Jurkat, Clone E6-1 (cell line): ENCODE measurements at places on chromosomes 7 and 10.

DNA sequence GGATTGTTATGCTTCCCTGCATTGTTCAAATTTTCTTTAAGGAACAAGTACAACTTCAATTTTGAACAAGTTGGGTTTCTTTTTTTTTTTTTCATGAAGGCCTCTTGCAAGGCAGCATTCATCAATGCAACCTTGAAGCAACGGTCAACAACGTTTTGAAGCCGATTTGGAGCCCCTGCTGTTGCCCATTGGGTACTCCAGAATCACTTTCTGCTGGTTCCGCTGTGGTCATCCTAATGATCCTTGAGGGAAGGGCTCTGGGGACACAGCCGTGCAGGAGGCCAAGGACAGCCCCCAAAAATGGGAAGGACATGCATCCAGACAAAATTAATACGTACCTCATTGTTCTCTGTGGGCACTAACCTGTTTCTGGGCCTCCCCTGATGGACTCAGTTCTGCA, 84.6 kb upstream of the MGMT start:
- DNase-seq, result no peak

DNA sequence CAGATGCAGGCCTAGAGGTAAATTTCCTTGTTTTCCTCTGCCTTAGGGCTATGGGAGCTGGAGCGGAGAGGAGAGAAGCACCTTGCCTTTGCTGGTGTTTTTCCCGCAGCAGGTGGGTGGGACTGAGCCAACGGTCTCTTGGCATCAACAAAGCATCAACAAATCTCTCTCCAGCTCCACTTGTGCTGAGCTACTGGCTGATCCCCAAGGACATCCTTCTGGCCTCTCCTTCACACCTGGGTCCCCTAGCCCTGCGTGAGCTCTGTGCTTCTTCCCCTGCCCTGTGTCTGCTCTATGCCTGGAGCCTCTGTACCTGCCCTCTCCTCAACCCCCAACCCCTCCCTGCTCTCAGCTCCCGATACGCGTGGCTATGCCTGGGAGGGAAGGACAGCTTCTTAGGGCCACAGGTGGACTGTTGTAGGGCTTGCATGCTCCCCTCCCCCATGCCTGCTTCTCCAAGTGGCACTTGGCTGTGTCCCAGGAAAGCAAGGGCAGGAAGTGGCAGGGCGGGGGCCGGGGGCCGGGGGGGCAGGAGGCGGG, 3.2 kb upstream of the CLDN4 start:
- no peak for DNase-seq

- DNase-seq, result no peak
These were observed 47.9 kb upstream of the FAM20C start for GRCh38 chr7:144454-144826.

- DNase-seq, result no peak
These were observed 58.2 kb downstream of the ABI1 start for GRCh38 chr10:26802527-26802926.

DNA sequence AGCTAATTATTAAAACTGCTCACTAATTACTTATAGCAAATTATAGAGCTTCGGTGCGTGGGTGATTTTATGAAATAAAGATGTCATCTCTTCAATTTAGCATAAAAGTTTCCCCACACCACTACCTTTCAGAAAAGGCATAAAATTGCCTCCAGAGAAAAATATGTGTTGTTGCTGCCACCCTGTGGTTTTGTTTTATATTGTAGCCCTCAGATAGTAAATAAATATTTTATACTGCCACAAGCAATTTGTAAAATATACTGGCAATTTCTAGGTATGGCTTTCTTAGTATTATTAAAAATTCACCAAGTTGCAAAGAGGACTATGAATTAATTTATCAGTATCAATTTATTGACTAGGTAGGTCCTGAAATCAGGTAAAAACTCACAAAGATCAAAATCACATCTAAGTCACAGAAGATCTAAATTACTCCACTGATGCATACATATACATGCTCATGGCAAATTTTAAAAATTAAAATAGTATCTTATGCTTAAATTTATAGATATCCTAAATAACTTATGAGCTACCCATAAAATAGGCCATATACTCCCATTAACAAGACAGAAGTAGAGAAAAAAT, 26.5 kb downstream of the ASNS start:
- DNase-seq, result peak; percentile 18

GRCh38 chr7:10939237-10939910, 34.3 kb upstream of the PHF14 start:
- DNase-seq, result no peak

DNA sequence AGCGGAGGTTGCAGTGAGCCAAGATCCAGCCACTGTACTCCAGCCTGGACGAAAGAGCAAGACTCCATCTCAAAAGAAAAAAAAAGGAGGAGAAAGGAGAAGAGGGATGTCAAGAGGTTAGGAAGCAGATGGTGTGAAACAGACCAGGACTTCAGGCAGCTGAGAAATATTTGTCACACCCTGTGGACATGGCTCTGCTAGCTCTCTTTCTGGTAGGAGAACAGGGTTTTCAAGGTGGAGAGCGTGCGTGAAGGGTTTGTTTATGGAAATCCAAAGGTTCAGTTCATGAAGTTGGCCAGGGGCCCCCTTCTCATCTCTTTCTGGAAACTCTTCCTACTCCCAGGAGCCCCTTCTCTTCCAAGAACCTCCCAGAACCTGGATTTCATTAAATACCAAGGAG, 110.8 kb upstream of the GALNT17 start:
- DNase-seq, result no peak

DNA sequence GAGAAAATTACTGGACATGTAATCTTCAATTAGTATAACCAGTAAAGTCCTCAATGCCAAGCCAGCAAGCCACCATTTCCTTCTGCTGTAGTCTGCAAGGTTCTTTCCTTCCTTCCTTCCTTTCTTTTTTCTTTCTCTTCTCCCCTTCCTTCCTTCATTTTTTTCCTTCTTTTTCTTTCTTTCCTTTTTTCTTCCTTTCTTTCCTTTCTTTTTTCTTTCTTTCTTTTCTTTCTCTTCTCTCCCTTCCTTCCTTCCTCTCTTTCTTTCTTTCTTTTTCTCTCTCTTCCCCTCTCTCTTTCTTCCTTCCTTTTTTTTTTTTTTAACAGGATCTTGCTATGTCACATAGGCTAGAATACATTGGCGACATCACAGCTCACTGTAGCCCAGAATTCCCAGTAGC, 369.8 kb downstream of the SEMA3D start:
- no peak for DNase-seq

DNA sequence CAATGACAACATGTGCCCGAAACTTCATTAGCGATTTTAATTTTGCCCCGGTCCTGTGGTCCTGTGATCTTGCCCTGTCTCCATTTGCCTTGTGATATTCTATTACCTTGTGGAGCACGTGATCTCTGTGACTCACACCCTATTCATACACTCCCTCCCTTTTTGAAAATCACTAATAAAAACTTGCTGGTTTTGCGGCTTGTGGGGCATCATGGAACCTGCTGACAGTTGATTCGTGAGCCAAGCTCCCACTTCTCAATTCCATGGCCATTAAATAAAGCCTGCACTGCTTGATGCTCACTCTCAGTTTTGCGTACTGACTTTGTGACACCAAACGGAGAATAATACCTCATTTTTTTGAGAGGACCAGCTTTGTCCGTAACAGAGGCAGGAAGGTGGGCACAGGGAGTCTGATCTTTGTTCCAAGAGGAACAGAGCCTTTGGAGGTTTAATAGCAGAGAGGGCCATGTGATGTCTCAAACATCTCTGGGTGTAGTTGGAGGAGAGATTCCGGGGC, 3.8 kb upstream of the ADAMTS14 start:
- DNase-seq, result no peak

GRCh38 chr7:100490483-100491191, 6.9 kb downstream of the NYAP1 start:
- no peak for DNase-seq

GRCh38 chr10:32326119-32326518, 20.8 kb downstream of the EPC1 start:
- no peak for DNase-seq

DNA sequence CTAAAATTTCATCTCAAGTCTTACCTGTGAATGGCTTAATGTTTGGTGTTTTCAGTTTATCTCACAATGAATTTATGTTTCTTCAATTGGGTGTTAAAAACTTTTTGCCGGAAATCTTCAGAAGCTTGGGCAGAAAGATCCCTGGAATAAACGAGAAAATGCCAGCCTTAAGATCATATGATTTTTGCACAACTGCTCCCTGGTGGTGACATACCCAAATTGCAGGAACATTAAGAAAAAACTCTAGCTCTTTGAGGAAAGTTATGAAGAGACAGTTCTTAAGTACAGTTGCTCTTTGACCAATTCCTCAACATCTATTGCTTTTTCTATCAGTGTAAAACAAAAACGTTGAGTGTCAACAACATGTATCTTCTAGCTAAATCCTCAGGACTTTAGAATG, 48.2 kb upstream of the CREB5 start:
- no peak for DNase-seq

DNA sequence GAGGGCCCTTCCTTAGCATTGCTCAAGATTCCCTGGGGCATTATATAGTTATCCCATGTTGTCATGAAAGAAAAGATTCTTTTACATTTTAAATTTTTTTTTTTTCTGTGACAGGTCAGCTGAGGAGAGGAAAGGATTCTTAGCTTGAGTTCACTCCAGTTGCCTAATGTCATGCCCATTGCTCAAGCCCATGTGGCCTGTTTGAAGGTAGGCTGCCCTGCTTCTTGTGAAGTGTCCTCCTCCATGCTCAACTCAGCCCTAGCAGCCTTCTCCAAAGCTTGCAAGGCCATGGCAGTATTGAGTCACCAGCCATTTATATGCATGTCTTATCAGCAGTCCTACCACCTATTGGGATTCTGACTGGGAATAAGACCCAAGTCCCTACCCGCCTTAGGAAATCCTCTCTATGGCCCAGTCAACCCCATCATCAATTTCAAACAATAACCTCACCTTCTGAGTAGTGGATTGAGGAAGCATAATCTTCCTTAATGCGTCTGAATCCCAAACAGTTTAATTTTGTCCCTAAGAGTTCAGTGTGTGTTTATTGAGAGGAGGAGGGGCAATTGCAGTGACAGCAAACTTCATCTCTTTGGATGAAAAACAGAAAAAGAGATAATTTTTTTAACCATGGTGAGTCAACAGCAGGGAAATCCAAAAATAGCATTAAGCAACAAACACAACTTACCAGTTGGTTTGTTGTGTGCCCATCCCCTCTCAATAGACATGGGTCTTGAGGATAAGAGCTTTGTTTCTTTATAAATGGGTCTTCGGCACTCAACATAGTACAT, 38.6 kb upstream of the WASL start:
- no peak for DNase-seq

DNA sequence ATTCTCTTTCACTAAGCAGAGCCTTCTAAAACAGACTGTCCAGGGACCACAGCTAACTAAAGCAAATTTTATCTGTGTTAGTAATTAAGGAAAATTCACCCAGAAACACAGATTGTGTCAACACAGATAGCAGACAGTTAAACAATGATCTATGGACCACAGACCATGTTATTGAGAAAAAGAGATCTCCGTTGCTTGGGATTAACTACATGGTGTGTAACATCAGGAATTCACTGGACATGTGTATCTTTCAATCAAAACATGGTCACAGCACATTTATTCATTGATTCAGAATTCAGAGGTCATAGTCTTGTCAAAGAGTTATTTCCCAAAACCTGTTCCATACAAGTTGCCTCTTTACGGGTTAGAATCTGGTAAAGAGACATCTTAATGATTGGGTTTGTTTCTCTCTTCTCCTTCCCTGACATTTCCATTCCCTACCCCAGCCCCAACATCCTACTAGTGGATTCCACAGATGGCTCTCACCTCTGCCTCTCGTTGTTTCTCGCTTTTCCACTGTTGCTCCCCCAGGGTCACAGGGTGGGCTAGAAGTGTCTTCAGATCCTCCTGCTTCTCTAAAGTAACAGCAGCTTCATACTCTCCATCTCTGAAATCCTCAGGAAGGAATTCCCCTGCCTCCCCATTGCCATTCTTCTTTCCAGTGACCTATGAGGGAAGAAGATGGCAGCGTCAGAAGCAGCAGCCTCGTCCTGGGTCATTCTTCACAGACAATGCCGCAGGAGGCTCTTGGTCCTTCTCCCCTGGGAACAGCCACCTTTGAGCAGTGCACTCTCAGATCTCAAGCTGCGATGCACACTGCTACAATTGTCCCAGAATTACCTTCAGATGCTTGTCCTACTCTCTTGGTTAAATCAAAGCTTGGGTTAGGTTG, 958 bp downstream of the ANKRD1 start:
- no peak for DNase-seq

DNA sequence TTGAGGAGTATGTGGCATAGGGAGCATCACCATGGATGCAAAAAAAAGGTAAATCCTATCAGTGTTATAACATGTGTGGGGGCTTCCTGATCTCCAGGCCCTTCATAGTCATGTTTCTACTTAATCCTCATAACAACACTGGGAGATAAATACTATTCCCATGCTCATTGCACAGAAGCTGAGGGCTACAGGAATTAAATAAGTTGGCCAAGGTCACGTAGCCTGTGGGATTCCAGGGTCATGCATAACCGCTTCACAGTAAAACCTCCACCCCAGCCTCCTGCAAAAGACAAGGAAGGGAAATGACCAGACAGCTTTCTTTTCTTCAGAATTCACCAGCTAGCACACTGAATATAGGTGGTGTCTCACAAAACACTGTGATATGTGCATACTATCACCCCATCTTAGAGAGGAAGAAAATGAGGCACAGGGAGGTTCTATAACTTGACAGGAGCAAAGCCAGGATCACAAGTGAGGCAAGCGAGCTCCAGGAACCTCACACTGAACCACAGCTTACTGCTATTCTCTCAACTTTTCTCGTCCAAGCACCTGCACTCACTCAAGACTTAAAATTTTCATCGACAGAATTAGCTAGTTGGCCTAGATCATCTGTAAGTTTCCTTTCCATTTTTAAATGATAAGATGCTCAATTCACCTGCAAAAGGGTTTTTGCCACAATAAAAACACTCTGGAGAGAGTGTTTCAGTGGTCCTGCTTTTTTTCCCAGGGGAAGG, 13.4 kb downstream of the JAZF1 start:
- no peak for DNase-seq

DNA sequence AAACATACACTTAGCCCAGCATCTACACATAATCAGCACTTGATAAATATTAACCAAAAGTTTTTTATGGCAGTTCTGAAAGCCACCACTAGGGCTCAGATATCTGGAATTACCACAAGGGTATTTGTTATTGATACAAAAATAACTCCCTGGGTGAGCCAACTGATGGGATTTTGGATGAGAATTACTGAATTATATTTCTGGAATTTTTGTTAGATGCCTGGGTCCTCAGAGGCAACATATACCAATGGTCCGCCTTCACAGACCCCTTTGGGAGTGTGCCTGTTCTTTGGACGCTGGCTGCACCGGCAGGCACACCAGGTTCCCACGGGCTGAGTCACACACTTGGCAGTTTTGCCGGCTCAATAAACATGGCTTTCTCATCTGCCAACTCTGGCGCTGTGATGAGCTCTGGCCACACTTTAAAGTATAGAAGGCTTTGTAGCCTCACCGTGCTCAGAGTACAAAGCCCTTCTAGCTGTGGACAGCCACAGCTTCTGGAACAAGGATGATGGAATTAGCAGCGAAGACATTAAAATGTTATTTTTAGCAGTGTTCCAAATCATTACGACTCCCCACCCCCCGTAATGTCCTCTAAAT, 24.5 kb upstream of the EEPD1 start:
- no peak for DNase-seq

GRCh38 chr7:18619311-18619710, 123.8 kb downstream of the HDAC9 start:
- no peak for DNase-seq

- DNase-seq, result no peak
These were observed 833.5 kb downstream of the XPNPEP1 start for GRCh38 chr10:109089779-109090178.
